HuH-7 (cell line): ENCODE measurements at places on chromosomes 6 and 20.

DNA sequence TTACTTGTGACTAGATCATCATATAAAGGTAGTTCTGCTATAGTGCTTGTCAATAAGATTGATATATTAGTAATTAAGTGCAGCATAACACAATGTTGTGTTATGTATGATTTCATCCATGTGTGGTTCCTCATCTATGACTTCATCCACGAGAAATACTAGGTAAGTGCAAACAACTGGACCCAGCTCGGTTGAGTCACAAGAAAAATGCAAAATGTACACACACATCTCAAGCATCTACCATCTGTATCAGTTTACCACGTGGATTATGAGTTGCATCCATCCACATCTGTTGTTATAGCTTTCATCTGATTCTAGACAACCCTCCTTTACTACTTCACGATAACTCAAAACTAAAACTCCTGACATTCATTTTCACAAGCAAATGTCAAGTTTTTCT, 517.0 kb upstream of the CITED2 start:
- DNase-seq, result no peak

DNA sequence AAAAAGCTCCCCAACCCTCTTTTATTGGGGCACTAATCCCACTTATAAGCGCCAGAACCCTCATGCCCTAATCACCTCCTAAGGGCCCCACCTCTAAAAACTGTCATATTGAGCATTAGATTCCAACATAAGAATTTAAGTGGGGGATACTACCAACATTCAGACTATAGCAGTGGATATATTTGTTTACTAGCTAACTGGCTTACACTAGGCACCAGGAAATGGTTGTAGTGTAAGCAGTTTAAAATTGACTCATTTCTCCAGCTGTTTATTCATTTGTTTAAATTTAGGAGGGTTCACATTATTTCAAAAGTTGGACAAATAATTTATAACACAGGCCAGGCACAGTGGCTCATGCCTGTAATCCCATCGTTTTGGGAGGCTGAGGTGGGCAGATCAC, 22.9 kb downstream of the MTO1 start:
- no peak for DNase-seq

- no peak for DNase-seq
Measured at GRCh38 chr6:166861961-166862286, 94.4 kb downstream of the RNASET2 start.

- DNase-seq, result no peak
Measured at GRCh38 chr20:19207541-19207940, 4.9 kb upstream of the SLC24A3 start.

DNA sequence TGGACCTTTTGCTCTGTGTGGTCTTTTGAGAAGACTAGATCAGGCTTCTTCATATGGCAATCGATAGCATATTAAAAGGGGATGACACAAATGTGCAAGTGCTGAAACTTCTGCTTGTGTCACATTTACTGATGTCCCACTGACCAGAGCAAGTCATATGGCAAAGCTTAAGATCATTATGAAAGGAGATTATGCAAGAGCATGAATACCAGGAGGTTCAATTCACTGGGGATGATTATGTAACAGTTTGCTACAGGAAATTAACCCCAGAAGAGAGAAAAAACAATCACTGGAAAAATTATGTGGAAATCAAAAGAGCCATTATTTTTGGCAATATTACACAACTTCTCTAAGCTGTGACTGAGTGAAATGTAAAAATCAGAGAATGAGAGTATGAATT, 13.7 kb upstream of the PRDM13 start:
- DNase-seq, result no peak

DNA sequence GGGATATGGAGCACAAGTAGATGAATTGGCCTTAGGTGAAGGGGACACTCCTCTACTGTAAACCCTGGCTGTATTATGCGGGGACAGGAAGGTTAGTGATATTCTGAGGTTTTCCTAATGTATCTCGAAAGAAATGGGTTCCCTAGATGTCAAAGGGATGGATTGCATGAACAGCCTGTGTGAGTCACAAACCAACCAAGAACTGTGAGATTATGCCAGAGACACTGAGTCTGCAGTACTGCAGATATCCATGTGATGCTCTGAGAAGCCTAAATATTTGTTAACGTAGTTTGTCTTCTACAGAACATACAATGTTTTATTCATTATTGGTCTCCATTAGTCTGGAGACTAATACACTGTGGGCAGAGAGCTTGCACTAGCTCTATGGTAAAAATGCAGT, 182.2 kb downstream of the AKAP7 start:
- no peak for DNase-seq

GRCh38 chr20:35636095-35636494, 20.5 kb downstream of the SPAG4 start:
- peak; percentile 52 for DNase-seq

DNA sequence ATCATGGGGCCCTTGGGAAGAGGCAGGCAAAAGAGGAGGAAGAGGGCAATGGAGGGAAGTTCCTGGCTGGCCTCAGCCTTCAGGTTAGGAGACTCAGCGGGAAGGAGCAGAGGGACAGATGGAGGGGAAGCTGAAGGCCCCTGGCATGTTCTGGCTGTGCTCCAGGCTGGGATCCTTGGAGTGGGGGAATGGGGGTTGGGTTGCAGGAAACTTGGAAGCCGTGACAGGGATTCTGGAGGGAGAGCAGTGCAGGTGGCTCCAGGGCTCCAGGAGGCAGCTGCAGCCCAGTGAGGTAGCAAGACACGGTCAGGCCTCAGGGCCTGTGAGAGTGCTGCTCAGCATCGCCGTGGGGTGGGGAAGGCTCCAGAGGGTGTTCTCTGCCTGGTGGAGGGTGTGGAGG, 64.6 kb upstream of the SCP2D1 start:
- no peak for DNase-seq

GRCh38 chr20:44413575-44414345, 58.3 kb downstream of the HNF4A start:
- DNase-seq, result no peak

GRCh38 chr6:36724514-36725390, 27.1 kb downstream of the RAB44 start:
- peak; percentile 92 for DNase-seq

- no peak for DNase-seq
Measured at GRCh38 chr6:70510600-70510999, 56.1 kb upstream of the SDHAF4 start.

- DNase-seq, result no peak
Measured at GRCh38 chr6:164871783-164872182, 437.6 kb downstream of the C6orf118 start.

DNA sequence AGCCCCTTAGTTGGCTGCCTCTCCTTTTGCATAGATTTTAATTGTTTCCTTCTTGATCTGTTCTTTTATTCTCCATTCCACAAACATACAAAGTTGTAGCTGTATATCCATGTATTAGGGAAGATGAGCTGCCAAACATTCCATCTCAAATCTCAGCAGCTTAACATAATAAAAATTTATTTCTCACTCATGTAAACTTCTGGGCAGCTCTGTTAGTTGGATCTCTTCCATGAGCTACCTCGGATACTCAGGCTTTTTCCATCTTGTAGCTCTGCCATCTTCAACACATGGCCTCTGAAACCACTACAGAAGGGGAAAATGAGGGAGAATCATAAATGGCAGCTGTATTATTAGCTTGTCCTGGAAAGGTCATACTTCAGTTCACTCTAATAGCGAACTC, 149.4 kb upstream of the BMP2 start:
- DNase-seq, result no peak

DNA sequence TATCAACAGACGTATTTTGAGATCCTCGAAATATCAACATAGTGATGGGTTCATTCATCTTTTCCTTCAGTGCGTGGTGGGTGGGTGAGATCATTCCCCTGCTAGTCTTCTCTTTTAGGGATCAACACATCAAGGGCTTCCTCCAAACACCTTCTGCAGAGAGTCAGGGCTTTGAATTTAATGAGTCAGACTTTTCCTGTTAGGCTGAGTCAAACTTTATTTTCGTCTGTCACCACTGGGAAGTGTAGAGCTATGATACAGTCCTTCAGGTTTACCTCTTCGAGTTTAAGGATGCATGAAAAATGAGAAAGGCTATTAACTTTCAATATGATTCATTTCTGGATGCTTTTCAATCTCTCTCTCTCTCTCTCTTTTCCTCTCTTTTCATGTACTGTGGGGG, 189.1 kb downstream of the BMP2 start:
- DNase-seq, result no peak

GRCh38 chr6:21395121-21395520, 198.4 kb upstream of the SOX4 start:
- DNase-seq, result no peak

- no peak for DNase-seq
Measured at GRCh38 chr6:31354864-31355582, 2.0 kb downstream of the HLA-B start.

DNA sequence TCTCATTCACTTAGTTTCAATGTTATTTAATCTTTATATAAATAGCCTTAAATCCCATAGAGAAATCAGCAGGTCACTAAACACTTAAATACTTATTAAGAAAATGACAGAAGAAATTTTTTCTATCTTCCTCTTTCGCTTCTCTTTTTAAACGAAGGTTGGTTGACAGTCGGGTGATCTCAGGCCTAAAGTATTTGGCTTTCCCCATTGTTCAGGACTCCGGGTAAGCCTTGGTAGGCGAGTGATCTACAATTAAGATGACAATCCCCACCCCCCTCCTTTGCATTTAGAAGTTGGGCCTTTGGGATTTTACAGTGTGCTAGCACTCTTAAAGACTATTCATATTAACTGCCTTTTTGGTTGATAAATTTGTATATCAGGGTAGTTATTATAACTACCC, 19.7 kb upstream of the UTRN start:
- no peak for DNase-seq

GRCh38 chr6:108710030-108710429, 138.2 kb upstream of the ARMC2 start:
- no peak for DNase-seq

DNA sequence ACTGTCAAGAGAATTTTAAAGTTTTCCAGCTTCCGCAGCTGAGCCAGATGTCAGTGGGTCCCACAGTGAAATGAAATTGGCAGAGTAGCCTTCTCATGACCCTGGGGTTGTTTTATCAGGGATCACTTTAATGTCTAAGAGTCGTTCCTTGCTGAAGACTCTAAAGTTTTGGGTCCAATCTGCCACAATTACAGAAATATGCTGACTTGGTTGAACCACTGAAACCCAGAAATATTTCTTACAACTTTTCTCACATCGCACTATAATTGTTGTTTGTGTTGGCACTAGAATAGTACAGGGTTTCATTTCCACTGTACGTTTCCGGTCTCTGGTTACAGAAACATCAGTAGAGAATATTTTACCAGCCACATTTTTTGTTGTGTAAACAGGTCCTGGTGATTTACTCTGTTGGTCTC, 109.0 kb downstream of the HMGCLL1 start:
- DNase-seq, result no peak

DNA sequence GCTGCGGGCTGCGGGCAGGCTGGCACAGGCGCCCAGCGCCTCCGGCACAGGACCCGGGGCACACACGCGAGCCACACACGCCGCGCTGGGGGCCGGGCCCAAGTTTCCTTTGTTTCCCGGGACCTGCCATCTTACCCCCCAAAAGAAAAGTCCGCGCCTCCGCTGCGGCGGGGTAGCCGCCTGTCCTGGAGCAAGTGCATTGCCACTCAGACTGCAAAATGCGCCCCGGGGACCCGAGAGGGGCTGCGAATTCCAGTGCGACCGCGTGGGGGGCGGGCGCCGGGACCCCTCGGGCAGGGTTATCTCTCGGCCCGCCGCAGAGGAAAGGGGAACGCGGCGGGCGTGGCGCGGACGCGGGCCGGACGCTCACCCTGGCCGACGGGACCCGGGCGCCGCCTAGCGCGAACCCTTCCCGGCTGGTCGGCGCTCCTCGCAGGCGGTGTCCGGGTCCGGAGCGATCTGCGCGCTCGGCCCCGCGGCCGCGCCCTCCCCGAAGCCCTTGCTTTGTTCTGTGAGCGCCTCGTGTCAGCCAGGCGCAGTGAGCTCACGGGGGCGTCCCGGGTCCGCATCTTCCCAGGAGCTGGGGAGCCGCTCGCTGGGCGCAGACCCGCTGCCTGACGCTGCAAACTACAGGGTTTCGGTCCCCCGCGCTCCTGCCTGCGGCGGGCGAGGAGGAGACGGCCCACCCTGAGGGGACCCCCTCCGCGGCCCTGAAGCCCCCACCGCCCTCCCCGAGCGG, 639 bp upstream of the CD24 start:
- peak; percentile 53 for DNase-seq

GRCh38 chr6:684831-685636, 7.9 kb downstream of the EXOC2 start:
- no peak for DNase-seq

GRCh38 chr6:2755456-2755855, 4.7 kb upstream of the MYLK4 start:
- no peak for DNase-seq

GRCh38 chr20:19624221-19624965, 133.7 kb upstream of the RIN2 start:
- DNase-seq, result no peak

- DNase-seq, result no peak
Measured at GRCh38 chr20:43835944-43836508, 78.6 kb upstream of the TOX2 start.

DNA sequence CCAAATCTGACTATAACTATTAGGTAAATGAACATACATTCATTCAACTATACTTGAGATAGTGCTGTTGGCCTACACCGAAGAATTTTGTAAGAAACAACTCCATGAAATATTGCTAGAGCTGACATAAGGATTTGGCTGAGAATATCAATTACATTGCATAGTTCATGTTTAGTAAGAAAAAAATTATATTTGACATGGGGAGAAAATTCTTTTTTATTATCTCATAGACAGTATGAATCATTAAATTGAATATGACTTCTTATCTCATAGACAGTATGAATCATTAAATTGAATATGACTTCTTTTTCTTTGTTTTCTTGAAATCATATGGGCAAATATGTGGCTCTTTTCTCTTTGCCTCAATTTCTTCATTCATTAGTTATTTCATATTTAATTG, 212.3 kb upstream of the HSF2 start:
- no peak for DNase-seq

DNA sequence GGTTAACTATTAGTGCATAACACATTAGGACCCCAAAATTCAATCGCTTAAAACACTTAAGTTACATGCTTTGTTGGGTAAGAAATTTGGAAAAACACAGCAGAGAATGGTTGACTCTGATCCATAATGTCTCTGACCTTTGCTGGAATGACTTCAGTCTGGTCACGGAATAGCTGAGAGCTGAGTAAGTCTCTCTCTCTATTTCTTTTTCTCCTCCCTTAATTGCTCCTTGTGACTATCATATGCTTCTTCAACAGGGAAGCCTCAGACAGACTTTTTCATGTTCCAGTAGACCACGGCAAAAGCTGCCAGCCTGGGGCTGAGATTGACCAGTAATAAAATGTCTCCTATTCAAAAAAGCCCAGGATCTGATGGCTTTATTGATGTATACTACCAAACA, 4.8 kb downstream of the OR12D1 start:
- no peak for DNase-seq

- DNase-seq, result no peak
Measured at GRCh38 chr6:47413752-47414422, 63.7 kb upstream of the CD2AP start.
